MG63 (cell line): ENCODE measurements at places on chromosomes 11 and 22. TPM values are rescaled to one million over a fixed set of nuclear protein-coding genes. Genes with fewer than 3 reads are reported as not detected.

DNA sequence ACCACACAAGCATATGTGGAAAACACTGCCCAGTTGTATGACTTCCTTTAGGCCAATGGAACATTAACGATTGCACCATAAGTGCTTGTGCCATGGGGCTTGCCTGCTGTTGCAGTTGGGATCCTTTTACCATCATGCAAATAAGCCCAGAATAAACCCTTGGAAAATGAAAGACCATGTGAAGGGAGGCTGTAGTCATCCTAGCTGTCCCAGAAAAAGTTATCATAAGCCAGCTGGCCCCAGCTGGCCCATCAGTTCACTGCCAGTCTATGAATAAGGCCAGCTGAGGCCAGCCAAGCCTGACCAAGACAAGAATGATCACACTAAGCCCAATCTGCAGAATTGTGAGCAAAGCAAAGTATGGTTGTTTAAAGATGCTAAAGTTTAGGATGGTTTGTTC is 253.9 kb upstream of the ARHGAP20 start:
- DNase-seq, result peak; percentile 34

DNA sequence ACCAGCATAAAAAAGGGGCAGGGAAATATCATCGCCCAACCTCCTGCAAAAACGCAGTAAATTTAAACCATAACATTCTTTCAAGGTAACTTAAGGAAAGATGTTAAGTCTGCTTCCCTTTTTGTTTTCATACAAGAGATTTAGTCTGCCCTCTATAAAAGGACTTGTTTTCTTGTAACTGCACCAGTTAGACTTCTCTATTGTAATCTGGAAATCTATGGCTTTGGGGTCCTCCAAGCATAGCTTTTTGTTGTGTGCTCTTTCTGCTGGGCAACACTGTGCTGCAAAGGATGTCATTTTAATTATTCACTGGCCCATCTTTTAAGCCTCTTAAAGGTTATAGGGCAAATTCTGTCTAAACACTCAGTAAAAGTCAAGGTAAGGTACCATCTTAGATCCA is 136.0 kb downstream of the MAML2 start:
- no peak for DNase-seq

- peak; percentile 78 for DNase-seq
Observed at GRCh38 chr11:64448599-64449380, 89.8 kb downstream of the RPS6KA4 start.

- DNase-seq, result no peak
Observed at GRCh38 chr22:44031158-44031952, 7.3 kb downstream of the PARVB start.

DNA sequence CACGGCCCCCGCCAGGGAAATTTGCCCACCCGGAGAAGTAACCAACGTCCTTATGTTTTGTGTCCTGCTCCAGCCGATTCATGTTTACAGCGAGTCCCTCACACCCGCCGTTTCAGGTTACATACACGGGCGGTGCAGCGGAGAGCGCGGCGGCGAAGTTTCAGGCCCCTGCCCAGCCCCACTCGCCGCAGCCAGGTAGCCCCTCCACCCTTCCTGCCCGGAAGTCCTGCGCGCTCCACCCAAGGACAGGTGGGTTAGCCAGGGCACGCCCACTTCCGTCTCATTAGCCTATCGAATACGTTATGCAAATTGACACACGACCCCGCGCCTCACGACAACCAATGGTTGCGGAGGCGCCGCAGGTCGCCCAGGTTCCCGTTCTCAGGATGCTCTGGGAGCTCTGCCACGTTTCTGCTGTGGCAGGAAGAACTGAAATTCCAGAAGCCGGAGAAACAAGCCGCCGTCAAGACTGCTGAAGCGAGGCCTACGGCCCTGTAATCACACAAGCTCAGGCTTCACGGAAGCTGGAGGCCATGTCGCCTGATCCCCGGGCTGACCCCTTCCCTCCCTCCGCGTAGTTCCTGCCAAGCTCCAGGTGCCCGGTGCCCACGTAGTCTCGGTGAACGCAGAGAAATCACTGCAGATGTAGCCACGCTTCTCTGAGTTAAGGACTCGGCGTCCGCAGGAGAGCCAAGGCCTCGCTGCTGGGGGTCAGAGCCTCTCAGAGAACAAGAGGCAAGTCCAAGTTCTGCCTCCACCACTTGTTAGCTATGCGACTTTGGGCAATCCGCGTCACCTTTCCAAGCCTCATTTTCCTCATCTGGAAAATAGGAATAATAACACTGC is 22.4 kb upstream of the MYH9 start:
- DNase-seq, result no peak

- DNase-seq, result no peak
Observed at GRCh38 chr11:92311616-92312449, 87.2 kb downstream of the FAT3 start.

DNA sequence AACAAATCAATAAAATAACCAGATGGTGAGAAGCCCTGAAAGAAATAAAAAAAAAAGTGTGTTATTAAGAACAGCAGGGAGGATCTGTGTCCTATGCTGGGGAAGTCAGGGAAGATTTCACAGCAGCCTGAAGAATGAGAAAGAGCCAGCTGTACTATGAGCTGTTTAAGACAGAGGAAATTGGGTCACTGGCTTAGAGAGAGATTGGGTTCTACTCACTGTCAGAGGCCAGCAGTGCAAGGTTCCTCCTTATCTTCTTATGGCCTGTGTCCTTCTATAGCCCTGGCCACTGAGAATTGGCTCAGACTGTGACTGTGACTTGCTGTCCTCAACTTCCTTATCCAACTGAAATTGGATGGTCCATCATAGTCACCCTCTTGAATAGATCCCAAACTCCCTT is 54.8 kb upstream of the FDX1 start:
- DNase-seq, result no peak

- DNase-seq, result no peak
Observed at GRCh38 chr11:64654958-64655541, 64.0 kb downstream of the SLC22A12 start.

GRCh38 chr22:19122752-19123492 is 710 bp upstream of the DGCR2 start:
- DNase-seq, result no peak

DNA sequence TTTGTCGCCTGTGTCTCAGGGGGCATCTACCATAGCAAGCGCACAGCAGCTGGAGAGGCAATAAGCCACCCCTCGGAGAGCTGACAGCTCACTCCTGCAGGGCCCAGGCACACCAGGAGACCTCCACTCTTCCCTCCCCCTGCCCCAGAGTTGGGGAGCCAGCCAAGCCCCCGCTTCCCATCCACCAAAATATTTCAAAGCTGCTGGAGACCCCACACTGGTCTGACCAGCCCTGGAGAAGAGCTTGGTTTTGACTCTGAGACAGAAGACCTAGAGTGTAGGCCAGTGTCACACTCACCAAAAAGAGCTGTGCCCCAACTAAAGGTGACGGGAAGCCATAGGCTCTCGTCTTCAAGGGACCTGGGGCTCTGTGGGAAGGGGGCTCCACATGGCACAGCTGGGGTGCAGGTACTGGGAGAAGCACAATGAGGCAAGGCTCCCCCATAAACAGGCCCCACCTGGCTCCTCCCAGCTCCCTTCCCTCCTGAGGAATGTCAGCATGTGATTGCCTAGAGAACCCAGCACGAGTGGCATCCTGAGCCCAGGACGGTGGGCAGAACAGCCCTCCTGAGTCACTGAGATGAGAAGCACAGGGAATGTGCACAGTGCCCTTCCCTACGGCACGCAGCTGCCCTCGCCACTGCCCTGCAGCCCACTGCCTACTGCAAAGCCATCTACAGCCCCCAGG is 5.8 kb upstream of the GNAZ start:
- no peak for DNase-seq

GRCh38 chr11:96554236-96554820 is 164.5 kb downstream of the JRKL start:
- no peak for DNase-seq

GRCh38 chr11:8168485-8169257 is at the start of gene RIC3:
TSS of gene RIC3 (minus strand) at chr11:8169025. CDS start at chr11:8168989, 36 bp downstream.
- DNase-seq, result no peak

DNA sequence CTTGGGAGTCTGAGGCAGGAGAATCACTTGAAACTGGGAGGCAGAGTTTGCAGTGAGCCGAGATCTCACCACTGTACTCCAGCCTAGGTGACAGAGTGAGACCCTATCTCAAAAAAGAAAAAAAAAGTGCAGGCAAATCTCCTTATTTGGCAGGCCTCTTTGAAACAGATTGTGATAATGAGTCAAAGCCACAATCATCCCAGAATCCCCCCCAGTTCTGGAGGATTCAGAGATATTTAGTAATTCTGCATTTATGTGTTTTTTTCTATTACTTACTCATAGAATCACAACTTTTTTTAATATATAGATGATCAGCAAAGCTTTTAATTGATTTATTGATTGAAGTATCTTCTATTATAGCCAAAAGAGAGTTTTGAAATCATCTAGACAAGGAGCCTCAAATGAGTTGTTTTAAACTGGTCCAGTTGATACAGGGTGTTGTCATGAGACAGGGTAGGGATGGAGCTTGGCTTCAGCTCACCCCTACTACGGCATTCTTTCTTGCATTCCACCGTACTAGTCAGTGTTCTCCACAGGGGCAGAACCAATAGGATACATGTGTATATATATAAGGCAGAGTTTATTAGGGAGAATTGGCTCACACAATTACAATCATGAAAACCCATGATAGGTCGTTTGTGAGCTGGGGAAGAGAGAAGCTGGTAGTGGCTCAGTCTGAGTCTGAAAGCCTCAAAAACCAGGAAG is 39.3 kb upstream of the SORL1 start:
- no peak for DNase-seq

DNA sequence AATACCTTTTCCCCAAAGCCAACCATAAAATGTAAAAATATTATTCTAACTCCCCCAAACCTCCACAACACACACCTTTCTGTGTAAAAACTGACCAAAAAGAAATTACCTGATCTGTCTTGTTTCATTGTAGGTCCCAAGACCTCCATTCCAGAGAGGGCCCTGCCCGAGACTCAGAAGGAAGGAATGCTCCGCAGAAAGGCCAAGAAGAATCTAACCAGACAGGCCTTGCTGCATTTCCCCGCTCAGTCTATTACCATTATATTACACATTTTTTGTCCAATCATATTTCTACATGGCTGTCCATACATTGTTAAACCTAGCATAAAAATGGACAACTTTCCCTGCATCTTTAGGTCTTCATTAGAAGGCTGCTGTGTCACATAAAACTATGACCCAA is 237.5 kb upstream of the UBASH3B start:
- DNase-seq, result no peak

DNA sequence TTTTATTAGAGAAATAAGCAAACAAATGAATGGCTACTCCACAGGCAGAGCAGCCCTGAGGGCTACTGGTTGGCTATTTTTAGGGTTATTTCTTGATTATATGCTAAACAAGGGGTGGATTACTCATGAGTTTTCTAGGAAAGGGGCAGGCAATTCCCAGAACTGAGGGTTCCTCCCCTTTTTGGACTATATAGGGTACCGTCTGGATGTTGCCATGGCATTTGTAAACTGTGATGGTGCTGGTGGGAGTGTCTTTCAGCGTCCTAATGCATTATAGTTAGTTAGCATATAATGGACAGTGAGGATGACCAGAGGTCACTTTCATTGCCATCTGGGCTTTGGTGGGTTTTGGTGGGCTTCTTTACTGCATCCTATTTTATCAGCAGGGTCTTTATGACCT is 19.2 kb downstream of the SLC22A6 start:
- no peak for DNase-seq

GRCh38 chr11:130526846-130527245 is 78.4 kb downstream of the ADAMTS15 start:
- DNase-seq, result no peak

GRCh38 chr11:26949846-26950245 is 44.1 kb upstream of the FIBIN start:
- DNase-seq, result no peak

DNA sequence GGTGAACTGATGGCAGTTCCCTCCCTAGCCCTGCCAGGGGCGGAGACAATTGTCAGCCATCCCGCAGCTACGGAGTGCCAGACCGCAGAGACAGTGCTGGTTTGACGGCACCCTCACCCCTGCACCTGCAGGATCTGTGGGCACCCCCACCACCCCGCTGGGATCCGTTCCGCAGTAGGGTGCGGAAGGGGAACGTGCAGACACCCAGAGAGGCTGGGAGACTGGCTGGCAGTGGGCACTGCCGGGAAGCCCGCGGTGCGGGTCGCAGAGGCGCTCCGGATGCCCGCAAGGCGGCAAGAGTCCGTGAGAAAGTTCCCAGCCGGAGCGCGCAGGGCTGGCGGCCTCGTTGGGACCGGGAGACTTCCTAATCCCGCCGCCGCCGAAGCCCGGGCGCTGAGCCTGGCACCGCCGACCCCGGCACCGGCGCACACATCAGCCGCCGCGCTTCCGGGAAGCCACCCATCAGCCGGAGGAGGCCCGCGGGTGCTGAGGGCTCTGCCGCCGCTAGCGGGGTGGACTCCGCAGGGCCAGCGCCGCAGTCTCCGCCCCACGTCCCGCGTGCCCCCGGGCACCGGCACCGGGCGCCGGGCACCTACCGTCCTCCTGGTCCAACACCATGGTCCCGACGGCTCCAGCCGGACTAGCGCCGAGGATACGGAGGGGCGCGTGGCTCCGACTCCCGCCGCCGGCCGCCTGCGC is 4.3 kb upstream of the LMO1 start:
- peak; percentile 22 for DNase-seq

- DNase-seq, result no peak
Observed at GRCh38 chr22:33837826-33838225, 82.5 kb downstream of the LARGE1 start.

GRCh38 chr22:39731881-39732555 is 161.5 kb downstream of the CACNA1I start:
- no peak for DNase-seq

The SGSM1 gene
- not detected in 2 replicates for total RNA-seq

The ZNRF3 gene
- 2.1 and 2.2 TPM in 2 replicates for total RNA-seq

The PATL1 gene
- total RNA-seq, result 8.4 and 9.9 TPM in 2 replicates

The LRRC55 gene
- total RNA-seq, result not detected in 2 replicates

The PLEKHB1 gene
- total RNA-seq, result not detected in 2 replicates

The CLP1 gene
- total RNA-seq, result 16.8 and 27.4 TPM in 2 replicates

The OR52B4 gene
- not detected in 2 replicates for total RNA-seq

The HTR3A gene
- not detected in 2 replicates for total RNA-seq

The TSKU gene
- 4.8 and 8.2 TPM in 2 replicates for total RNA-seq

The TSSK2 gene
- total RNA-seq, result not detected in 2 replicates

The JAML gene
- total RNA-seq, result not detected in 2 replicates

The PLAAT3 gene
- total RNA-seq, result 13.6 and 28.8 TPM in 2 replicates

The KRTAP5-9 gene
- total RNA-seq, result not detected in 2 replicates

The TRABD gene
- total RNA-seq, result 38.8 and 49.9 TPM in 2 replicates

The DKK3 gene
- total RNA-seq, result 228 and 269 TPM in 2 replicates
